ENCODE measurements at places on chromosomes 6 and 20.

DNA sequence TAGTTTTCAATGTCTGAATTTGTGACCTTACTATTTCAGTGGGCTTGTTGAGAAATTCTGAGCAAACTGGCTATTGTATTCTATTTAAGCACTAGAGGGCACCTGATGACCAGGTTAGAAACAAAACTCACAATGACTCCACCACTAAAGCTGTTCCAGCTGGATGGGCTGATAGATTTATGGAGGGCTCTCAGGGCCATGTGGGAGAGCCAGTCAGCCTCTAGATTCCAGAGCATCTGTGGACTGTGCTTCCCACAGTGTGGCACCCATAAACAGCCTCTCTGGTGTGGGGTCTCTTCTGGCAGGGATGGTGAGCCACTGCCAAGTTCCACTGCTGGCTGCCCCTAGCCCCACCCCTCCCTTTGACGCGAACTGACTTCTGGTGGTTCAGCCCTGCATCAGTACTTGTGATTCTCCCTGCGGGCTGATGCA lies 29.2 kb downstream of the C6orf58 start:
- DNase-seq, result no peak

DNA sequence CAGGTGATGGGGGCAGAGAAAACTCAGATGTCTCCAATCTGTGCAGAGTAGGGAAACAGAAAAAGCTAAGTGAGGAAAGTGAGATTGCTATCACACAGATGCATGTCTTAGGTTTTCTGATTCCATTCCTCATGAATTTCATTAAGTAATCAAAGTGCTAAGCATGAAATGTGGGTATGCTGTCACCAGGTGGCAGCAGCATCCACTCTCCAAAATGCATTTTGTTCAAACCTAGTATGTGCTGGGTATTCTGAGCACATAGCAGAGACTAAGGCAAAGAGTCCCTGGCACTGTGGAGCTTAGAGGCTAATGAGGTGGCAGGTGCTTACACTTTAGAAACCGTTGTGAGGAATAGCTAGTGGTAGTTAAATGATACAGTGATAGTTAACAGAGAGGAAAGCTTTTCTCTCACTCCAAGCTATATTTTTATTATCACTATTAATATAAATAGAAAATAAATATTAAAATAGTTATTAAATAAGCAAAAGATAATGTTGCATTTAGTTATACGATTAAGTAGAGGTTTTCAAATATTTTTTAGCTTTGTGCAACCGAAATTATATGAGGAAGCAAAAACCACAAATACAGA lies 179.5 kb downstream of the CDH26 start:
- DNase-seq, result no peak

DNA sequence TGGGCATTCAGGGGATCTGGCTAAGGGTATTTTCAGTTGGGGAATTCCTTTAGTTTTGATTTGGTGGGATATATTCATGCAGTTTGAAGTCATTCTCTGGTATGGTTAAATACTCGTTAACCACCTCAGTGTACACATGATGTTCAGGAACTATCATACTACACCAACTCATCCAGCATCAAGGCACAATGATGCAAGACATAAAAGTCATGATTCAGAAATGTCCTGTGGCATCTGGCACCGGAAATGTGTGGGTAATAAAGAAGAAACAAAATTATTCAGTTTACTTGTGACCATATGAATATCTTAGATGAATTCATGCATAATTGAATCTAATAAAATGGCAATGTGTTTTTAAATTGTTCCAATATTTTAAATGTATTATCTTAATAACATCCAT lies 129.0 kb upstream of the BMP5 start:
- DNase-seq, result no peak

- DNase-seq, result peak; percentile 29
These were observed 159.8 kb upstream of the GGTLC1 start for GRCh38 chr20:24148372-24148771.

- no peak for DNase-seq
These were observed 8.0 kb upstream of the PERP start for GRCh38 chr6:138115201-138115600.

DNA sequence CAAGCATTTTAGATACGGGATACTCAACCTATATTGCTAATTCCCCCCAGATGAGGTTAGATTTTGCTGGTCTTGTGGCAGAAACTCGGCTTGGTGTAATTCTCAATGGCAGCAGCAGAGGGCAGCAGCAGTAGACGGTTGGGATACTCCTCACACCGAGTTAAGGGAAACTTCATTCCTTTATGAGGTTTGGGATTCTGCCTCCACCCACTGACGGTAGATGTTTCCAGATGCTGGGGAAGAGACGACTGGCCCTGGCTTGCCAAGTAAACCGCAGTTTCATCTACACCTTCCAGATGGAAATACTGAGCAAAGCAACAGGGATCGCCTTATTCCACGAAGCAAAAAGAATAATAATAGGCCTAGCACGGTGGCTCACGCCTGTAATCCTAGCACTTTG lies 8.2 kb upstream of the TBC1D7 start:
- DNase-seq, result peak; percentile 65

DNA sequence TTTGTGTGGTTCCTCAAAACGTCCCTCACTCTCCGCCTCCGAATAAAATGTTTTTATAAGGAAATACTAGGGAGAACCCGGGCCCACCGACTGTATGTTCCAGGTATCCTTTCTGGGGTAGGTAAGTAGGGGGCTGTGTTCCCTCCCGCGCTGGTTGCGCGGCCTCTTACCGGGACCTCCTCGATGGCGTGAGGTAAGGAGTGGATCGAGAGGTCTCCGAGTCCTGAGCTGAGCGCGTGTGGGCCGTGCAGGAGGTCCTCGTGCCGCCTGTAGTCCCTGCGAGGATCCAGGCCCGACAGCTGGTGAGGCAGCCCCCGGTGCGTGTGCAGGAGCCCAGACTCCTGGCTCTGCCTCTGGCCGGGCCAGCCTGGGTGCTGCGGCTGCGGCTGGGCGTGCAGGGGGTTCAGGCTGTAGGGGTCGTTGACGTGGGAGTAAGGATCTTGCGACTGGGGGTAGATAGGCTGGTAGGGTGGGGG lies 5.1 kb downstream of the TFAP2A start:
- no peak for DNase-seq

DNA sequence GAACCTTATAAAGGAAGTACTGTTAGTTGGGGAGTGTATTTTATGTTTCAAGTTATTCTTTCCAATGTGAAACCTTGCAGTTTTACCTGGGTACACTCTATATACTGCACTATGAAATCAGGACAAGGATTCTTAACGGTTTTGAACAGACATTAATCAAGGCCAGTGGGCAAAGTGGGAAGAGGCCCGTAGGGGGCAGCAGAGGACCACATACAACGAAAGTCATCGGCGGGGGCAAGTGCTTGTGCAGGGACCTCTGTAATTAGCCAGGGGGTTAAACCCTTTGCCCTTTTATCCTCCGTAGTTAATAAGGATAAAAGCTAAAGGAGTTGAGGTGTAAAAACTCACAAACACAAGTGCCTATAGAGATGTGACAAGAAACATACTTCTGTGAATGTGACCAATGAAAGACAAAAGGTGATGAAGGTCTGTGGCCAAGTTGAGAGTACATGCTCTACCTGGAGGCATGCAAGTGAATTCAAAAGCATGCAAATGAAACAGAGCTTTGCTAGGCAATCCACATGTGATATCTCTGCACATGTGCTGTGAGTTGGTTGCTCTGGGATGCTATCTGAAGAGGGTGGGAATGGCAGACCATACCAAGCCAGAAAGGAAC lies 392.7 kb upstream of the MAN1A1 start:
- DNase-seq, result peak; percentile 6

GRCh38 chr6:9503111-9503761 lies 911.6 kb downstream of the TFAP2A start:
- no peak for DNase-seq

DNA sequence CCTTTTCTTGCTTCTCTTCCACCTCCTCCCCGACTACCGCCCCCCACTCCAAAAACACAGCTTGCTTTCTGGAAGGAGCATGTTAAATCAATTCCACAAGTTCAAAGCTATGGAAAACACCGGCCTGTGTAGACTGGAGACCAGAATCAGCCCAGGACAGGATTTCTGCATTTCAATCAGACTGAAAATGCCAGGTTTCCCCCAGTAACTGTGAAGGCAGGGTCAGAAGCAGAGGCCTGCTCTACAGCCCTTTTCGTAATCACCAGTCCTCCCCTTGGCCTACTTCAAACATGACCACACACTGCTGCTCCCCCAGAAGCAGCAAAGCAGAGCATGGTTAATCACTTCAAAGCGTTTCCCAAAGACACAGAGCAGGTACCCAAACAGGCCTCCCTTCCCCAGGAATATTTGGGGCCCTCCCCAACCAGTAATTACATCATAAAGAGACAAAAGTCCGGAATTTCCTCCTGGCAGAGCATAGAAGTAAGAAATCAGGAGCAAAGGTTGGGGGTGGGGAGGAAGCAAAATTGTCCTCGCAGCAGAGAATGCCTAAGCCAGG lies 38.4 kb downstream of the ZMYND8 start:
- no peak for DNase-seq

DNA sequence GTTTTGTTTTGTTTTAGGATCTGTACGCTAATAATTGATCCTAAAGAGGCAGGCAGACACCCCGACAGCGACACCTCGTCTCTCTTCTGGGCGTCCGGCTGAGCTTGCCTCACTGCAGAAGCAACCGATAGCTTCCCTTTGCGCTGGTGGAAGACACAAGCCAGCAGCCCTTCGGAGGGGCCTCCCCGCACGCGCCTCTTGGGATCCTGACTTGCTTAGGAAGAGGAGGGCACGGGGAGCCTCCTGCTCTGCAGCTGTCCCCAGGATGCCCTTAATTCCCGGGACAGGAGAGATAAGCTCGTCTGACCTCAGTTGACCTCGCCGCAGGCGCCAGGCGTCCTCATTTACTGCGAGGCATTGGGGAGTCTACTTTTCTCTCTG lies 94.0 kb downstream of the CD83 start:
- DNase-seq, result peak; percentile 3

- DNase-seq, result no peak
These were observed 7.8 kb upstream of the LCA5 start for GRCh38 chr6:79544939-79545450.

GRCh38 chr6:83086751-83087150 lies 19.3 kb downstream of the DOP1A start:
- DNase-seq, result no peak

GRCh38 chr6:21469213-21469612 lies 124.3 kb upstream of the SOX4 start:
- DNase-seq, result no peak

GRCh38 chr6:22003287-22003686 lies 293.5 kb downstream of the PRL start:
- DNase-seq, result no peak

- DNase-seq, result no peak
These were observed 41.6 kb downstream of the C6orf15 start for GRCh38 chr6:31070711-31071197.

DNA sequence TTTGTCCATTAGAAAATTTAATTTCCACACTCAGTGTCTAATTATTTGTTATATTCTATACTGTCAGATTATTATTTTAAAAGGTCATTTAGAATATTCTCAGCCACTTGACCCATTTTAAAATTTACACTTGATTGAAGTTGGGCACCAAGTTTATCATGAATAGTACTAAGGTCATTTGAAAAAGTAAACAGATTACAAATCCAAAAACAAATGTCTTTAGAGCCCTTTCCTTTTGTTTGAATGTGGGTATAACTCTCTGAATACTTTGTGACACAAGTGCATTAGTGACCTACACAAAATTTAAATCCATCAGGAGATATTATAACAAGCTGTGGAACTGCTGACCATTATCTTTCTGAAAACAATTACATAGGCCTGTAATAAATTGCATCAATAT lies 11.3 kb downstream of the HIVEP2 start:
- DNase-seq, result no peak

DNA sequence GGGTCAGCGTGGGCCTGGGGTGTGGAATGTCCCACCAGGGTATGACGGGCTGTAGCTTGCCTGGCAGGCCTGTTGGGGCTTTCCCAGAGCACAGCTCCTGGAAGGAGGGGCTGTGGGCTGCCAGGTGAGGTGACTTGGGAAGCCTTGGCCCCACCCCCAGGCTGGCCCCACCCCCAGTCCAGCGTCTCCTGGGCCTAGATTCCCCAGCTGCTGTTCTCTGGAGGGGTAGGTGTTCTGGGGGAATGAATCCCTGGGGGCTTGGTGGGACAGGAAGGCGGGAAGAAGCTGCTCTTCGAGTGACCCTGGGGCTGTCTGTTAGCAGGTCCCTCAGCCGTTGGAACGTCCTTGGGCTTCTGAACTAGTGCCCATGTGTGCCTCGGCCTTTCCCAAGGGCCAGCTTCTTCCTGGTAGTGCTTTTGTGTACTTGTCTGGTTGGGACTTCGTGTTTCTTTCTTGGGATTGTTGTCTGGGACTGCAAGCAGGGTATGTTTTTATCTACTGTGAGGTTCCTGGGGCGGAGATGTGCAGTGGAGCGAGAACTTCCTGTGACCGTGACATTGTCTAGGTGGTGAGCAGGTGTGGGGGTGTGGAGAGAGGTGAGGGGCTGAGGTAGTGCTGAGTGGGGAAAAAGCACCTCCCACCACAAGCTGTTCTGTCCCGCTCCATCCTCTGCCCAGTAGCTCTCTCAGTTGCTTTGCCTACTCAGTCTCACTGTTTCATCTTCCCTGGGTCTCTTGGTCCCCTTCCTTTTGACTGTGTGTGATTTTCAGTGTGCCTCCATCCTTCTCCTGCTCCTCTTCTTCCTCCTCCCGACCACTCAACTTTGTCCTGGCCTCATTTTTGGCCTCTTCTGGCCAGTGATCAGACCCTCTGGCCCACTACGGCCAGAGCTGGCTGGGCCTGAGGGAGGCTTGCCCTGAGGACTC lies 1.3 kb upstream of the DDR1 start:
- DNase-seq, result no peak

DNA sequence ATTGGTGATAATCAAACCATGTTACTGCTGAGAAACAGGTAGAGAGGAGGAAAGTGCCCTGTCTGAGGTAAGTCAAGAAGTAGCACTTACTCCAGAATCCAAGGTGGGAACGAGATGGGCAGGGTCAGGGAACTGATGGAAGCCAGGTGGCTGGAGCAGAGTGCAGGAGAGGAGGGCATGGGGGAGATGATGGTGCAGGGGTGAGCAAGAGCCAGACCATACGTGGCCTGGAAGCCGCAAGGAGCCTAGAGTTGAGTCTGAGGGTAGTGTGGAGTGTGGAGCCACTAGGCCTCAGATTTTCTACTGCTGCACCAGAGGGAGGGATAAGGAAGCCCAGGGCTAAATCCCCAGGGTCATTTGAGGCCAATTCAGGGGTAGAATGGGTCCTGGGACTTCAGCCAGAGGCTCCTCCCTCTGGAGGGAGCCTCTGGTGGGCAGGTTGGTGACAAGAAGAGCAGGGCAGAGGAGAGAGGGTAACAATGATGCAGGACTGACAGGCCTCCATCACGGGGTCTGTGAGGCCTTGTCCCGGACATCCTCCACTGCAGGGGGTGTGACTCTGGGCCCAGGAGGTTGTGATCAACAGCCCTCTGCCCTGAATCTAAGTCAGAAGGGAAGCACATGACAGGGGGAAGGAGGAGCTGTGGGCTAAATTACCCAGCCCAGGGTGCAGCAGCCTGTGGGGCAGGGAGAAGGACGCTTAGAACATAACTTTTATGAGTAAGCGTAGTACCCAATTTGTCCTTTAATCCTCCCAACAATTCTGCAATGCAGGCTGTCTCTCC lies 28.7 kb downstream of the COX4I2 start:
- DNase-seq, result peak; percentile 27

DNA sequence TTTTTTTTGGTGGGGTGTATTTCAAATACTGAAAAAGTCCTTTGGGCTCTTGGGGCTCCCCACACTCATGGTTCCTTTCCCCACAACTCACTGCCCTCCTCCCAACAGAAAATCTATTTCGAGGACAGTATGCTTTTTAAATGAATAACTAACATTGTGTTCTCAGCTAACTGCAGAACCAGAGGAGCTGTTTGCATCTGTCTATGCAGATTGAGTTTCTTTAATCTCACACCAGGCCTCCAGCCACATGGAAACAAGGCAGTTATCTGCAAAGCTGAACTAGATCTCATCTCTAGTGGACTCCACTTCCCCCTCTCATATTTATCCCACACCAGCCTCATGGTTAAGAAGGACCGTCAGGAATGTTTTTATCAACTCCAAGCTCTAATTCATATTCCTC lies 955.1 kb downstream of the KIF16B start:
- DNase-seq, result no peak
